8988T (cell line): ENCODE measurements at places on chromosomes 12 and 14.
A peak's percentile ranks its signal among the peaks of the same experiment; 100 is the strongest.

DNA sequence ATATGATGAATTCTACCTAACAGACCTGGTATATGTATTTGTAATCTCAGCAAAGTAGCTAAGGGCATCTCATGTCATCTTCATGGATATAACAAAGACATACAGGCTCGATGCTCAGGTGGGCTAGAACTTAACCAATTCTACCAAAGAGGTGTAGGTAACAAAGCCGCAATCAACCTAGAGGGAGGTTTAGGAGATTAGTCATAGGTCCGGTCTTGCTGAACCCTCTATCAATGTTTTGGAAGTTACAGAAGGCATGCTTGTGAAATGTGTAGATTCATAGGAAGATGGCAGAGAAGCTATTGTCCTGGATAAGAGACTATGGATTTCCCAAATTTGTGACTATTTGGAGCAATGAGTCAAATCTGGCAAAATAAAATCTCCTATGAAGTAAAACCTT, 42.6 kb upstream of the SYCP3 start:
- no peak for DNase-seq

DNA sequence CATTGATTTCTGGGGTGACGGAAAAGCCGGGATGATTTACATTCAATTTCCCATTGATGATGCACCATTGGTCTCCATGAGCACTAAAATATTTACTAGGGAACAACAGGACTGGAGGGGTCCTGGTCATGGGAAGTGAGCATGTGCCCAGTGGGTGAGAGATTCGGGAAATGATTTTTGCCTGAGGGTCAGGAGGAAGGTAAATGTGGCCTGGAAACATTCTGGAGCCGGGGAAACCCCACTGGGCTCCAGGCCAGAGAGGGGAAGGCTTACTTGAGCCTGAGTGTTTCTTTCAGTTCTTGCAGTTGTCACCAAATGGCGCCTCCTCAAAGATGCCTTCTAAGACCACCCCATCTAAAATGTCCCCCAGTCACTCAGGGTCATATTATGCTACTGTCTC, 532.3 kb upstream of the TBX3 start:
- no peak for DNase-seq

GRCh38 chr14:38553586-38553985, 297.7 kb upstream of the CLEC14A start:
- no peak for DNase-seq

DNA sequence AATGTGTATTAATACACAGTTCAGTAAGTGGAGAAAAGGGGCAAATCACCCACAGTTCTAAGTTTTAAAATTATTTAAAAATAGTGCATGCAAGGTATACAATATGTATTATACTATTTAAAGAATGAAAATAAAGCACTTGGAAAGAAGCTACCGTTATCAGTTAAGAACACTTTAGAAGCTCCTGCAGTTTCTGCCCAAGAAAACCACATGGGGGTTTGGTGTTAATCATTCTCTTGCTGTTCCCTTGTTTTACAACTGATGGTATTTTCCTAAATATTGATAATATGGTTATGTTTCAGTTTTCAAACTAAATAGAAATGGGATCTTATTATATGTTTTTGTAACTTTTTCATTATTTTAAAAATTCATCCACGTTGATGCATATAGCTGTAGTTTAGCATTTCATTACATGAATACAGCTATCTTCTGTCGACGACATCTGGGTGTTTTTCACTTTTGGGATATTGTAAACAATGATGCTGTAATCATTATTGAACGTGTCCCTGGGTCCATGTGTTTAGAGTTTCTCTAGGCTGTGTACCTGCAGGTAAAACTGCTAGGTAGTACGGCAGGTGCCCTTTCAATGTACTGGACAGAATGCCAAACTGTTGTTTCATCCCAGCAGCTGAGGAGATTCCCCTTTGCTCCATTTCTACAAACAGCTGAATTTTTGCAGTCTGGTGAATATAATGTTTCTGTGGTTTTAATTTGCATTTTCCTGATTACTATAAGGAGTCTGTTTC, 64.1 kb downstream of the APPL2 start:
- DNase-seq = no peak

- no peak for DNase-seq
Measured at GRCh38 chr12:52691841-52692150, 11.5 kb downstream of the KRT77 start.

DNA sequence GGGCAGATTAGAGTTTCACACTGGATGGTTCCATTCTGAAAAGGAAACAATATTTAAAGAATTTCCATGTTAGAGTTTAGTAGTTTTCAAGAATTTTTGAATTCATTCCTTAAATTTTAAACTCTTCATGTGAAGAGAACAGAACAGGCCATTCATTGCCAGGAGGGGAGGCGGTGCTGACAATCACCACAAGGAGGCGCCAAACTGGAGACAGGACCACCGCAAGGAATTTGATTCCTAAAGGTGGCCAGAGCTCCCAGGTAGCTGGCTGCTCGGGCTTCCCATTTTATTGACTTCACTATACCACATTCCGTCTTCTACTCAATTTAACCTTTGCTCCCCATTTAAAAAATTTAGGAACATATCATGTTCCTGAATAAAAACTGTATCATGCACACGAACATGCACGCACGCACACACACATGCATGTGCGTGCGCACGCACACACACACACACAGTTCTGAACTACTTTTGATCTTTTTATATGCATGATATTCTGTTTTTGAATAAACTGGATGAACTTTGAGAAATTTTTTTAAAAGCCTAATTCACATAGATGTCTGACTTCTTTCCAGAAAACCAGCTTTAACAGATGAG, 101.2 kb downstream of the NELL2 start:
- DNase-seq = no peak

DNA sequence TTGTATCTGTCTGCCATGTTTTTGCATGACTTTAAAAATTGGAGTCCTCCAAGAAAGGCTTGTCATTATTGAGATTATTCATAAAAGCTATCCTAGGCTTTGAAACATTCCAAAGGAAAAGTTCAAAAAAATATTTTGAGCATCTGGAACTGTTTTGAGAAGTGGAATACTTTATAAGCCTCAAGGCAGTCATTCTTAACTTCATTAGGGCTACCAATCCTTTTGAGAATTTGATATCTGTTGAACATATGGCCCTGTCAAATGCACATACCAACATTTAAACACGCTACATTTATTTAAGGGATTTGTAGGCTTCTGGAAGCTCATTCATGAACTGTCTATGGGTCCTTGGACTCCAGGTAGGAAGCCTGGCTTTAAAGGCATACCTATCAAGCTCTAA, 77.0 kb downstream of the TMEM117 start:
- no peak for DNase-seq

- peak; percentile 37 for DNase-seq
Measured at GRCh38 chr12:27969624-27970400, 2.7 kb downstream of the PTHLH start.

GRCh38 chr12:9957834-9958233, 13.4 kb upstream of the CLEC12A start:
- no peak for DNase-seq

- DNase-seq = no peak
Measured at GRCh38 chr12:93767524-93767863, 90.3 kb downstream of the CRADD start.

- DNase-seq = no peak
Measured at GRCh38 chr14:63214417-63215196, 10.4 kb downstream of the RHOJ start.

DNA sequence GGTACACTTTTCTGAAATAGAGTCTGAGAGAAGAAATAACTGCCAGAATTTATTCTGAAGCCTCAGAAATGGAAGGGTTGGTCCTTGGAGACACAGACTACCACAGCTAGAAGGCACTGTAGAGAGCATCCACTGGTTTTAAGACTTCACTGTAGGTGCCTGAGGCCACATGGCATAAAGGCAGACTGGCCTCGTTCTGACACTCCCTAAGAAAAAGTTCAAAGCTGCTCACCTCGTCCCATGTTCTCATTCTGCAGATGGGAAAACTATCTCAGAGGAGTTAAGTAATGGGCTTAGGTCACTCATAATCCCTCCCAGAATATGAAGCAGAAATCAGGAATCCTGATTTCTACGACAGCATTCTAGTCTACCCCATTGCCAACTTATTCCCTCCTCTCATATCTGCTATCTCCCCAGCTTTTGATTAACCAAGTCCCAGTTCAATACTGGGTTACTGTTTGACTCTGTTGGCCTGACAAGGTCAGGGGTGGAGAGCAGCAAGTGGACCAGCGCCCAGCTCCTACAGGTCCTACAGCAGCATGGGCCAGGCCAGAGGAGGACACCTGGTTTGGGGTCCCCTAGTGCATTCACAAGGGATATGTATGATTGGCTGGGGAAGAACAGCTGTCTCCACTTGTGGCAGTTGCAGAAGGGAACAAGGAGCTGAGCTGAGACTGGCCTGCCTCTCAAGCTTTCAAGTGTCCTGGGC, 3.7 kb downstream of the ITGA5 start:
- DNase-seq = no peak

GRCh38 chr12:130119241-130119861, 42.9 kb upstream of the FZD10 start:
- no peak for DNase-seq
